T1000 (cell line): ENCODE measurements at places on chromosomes 11 and 22.
A peak's percentile ranks its signal among the peaks of the same experiment; 100 is the strongest.

- peak; percentile 98 for DNase-seq
These were observed at the start of gene NUP98 for GRCh38 chr11:3797329-3798090. Gene NUP98 (minus strand): TSS chr11:3797554. CDS start chr11:3782117, 15,437 bp downstream.

DNA sequence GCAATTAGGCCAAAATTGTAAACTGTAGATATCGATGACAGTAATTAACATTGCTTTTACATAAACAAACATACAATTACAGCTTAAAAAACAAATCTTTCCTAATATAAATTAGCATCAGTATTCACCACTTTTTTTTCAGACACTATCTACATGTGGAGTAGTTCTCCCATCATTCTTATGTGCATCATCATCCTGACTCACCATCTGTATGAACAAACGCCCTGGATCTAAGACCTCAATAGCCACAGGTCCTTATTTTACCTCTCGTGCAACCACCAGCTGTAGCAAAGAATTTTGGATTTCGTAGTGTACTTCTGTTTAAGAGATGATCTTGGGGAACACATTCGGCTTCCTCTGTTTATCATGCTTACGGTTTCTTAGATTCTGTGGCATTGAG, 551.9 kb upstream of the KIRREL3 start:
- no peak for DNase-seq

DNA sequence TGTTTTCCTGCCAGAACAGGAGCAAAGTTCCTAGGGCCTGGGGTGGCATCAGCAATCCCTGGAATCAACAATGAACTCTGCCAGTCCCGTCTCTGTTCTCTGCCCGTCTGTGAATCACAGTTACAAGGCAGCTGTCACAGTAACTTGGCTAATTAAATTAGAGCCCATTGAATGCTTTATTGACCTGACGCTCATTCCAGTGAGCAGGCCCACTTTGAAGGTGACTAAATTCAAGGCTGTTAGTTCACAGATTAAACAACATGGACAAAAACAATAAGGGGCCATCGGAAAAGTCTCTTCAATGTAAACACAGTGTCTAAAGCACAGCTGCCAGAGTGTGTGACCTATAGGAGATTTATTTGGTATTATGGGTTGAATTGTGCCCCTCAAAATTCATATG, 17.7 kb upstream of the TMPRSS5 start:
- no peak for DNase-seq

- DNase-seq = peak; percentile 30
These were observed 2.7 kb upstream of the RHOD start for GRCh38 chr11:67053896-67054329.

DNA sequence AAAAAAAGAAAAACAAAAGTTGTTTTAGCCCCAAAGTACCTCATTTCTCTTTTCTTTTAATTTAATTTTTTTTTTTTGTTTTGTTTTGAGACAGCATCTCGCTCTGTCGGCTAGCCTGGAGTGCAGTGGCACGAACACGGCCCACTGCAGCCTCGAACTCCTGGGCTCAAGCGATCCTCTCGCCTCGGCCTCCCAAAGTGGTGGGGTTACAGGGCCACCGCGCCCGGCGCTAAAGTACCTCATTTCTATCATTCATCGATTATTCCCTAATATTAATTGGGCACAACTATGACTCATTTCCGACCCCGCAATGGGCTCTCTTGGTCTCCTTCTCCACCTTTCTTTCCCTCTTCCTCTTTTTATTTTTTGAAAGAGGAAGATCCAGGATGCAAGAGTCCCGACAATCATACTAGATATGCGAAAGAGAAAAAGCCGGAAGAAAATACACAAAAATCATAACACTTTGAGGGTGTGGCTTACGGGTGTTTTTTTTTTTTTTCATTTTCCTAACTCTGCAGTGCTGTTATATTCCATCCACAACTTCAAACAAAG, 475 bp upstream of the AIP start:
- no peak for DNase-seq

DNA sequence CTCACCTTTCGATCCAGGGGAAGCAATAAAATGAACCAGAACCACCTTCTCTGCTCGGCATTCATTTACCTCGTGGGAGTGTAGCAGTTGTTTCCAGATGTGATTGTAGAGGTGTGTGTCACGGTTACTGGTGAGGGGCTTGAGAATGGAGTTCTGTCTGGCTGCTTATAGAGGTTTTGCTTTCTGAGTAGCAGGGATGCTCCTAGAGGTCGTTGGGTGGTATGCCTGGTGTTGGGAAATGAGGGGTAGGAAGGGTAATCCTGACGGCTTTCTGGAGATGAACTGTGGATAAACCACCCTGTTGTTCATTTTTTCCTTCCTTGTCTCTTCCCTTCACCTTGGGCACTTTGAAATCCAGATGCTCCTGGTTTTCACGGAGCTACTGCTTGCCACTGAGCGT, 8.1 kb downstream of the TEAD1 start:
- DNase-seq = no peak

- no peak for DNase-seq
These were observed 96.8 kb upstream of the THY1 start for GRCh38 chr11:119519796-119520195.

GRCh38 chr11:93591247-93591898, 48.2 kb upstream of the SMCO4 start:
- no peak for DNase-seq

DNA sequence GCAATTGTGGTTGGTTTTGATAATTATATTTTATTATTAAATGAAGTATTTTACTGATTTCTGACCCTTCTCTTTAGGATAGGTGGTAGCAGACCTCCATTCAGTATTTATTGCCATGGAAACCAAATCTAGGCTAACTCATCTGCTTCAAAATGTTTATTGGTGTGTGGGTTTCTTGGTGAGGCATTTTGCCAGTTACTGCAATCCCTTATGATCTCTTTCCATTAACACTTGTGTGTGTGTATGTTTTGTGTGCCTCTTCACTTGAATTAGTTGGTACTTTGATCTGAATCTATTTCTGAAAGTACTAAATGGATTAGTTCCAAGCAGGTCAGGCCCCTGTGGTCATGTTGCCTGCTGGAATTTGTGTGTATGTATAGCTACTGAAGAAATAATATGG, 184.4 kb upstream of the C11orf87 start:
- DNase-seq = no peak

GRCh38 chr11:95849087-95849825, 59.0 kb downstream of the CEP57 start:
- DNase-seq = peak; percentile 24

DNA sequence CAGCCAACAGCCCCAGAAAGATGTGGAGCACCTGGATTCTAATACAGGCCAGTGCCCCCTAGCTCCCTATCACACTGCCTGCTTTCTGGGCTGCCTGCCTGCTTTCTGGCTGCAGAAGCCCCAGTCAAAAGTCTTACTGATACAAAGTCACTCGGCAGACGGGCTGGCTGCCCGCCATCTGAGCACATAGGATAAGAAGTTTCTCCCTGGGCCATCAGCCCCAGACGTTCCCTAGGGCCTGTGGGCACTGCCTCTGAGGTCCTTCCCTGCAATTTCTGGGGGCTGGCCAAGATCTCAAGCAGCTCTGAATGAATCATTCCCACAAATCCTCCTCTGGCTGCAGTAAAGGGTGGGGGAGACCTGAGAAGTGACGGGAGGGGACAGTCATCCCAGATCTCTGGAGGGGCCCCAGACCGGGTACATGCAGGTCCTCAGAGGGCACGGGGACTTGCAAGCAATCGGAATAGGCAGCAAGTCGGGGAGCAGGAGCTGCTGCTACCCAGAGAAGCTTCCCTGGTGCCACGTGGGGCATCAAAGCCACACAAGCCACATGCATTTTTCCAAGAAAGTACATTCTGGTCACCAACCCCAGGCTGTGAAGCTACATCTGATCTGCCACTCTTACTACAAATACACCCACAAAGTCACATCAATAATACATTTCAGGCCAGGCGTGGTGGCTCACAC, 4.7 kb downstream of the TPST2 start:
- peak; percentile 78 for DNase-seq

DNA sequence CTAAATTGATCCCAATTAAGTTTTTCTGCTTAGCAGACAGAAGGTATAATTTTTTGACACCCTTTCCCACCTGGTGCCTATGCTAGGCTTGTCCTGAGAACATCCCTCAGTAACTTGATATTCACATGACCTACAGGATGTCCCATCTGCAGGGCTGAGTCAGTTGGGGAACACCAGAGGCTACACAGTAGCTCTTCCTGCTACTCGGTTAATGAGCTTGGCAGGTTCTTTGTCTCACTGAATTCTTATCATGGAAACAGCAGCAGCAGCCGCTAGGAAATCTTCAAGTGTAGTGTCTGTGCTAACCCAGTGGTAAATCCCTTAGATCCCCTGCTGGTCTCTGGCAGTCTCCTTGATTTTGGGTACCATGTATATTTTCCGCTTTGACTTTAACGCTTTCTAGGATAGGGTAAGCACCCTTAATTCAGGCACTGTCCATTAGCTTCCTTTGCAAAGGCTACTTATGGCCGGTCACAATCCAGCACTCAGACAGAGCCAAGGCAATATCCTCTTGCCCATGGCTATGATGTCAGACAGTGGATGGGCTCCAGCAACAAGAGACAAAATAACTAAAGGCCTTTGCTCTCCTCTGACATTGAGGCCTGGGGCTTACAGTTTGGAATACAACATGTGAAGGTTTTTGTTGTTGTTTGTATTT, 8.5 kb downstream of the MRPL16 start:
- DNase-seq = no peak

GRCh38 chr11:9091044-9091922, at the start of gene SCUBE2:
Gene SCUBE2 (minus strand): TSS chr11:9091599. CDS start chr11:9091528, 71 bp downstream.
- no peak for DNase-seq

DNA sequence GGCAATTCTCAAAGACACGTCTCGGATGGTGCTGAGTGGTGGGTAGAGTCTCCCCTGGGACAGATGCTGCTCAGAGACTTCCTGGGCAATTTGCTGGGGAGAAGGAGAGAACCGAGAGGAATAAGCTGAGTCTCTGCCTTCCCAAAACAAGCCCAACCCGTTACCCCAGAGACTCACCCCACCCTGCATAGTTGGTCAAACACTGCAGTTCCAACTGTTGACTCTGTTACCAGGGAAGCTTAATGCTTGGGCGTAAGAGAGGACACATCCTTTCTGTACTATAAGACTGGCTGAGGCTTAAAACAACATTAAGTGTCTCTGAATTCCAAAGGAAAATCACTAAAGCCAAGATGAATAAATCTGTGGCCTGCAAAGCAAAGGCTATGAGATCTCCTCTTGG, 68.1 kb downstream of the CCDC81 start:
- no peak for DNase-seq

DNA sequence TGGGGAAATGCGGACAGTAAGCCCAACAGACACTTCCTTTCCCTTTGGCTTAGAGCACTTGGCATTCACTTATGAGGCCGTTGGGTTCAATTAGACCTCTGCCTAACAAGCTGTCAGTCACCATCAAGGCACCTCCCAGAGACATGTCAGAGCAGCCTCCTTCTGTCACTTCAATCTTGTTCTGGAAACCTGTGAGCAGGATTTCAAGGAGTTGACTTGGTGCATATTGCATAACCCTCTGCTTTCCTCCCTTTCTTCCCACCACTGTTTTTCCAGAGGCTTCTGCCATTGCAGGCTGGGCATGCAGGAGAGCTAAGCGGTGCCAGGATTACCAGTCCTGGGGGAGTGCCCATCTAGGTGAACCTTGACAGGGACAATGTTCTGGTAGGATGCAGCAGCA, 484.2 kb upstream of the LRRC4C start:
- DNase-seq = no peak

DNA sequence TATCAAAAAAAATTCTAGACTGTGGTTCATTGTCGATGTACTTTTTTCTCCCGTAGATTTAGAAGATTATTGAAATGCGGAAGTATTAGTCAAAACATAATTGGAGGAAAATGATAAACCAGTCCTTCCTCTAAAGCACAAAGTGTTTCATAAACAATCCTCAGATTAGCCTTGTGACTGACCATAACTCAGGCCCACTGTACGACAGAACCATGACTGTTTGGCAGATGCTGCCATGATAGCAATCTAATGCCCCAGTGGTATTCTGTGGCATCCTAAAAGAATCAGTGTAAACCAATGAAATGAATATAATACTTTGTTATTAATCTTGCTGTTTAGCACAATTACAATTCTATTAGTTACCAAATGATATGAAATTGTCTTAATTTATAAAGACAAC, 127.0 kb upstream of the CTSC start:
- no peak for DNase-seq

- no peak for DNase-seq
These were observed 105.9 kb downstream of the NTM start for GRCh38 chr11:131476266-131476665.

DNA sequence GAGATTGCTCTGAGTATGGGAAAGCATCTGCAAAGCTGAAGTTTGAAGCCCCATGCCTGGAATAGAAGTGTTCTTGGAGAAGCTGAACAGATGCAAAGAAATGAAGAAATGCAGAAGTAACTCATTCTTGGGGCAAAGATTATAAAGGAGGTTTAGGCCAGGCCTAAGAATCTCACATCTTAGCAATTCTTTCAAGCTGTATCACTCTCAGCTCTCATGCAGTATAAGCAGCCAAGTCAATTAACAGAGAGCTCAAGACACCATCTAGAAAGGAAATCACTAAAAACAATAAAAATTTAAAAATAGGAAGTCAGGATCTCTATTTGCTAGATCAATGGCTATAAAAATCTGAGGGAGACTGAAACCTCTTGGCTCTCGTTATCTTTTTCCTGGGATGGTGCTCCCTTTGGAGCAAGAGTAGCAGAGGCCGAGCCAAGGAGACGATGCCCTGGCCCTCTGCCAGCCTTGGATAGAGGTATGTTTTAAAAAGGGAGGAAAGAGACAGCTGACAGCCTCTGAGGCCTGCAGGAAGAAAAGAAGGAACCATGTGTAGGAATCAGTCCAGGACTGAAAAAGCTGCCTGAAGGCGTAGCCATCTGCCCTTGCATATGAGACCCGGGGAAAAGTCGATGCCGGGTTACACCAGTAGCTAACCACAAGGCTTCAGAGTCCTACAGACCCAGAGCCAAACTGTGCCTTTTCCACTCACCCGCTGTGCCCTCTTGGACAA, 229.8 kb downstream of the BLID start:
- DNase-seq = no peak

DNA sequence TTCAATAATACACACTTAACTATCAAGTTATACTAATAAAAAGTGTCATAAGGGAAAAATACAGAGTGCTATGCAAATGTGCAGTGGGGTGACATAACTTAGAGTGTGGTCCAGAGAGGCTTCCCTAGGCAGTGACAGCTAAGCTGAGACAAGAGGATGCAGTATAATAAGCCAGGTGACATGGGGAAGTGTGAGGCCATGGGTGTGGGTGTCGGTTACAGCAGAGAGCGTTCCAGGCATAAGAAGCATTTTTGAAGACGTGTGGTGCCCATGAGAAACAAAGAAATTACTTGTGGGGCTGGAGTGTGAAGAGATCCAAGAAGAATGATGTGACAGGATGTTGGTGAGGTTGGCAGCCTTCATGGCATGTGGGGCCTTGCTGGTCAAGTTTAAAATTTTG, 78.1 kb upstream of the PICALM start:
- no peak for DNase-seq
